Glutamatergic neuron (in vitro differentiated cells): ENCODE measurements at places on chromosomes 5 and 9. TPM values are rescaled to one million over a fixed set of nuclear protein-coding genes. Genes with fewer than 3 reads are reported as not detected.

LURAP1L gene
- 25.6 TPM for total RNA-seq

PHYHD1 gene
- total RNA-seq = 4.4 TPM

TMED7 gene
- total RNA-seq = 66.8 TPM

OR1J2 gene
- not detected for total RNA-seq

OR1J4 gene
- not detected for total RNA-seq

ANKRD34B gene
- total RNA-seq = not detected

DIMT1 gene
- total RNA-seq = 4.6 TPM

BTNL3 gene
- total RNA-seq = not detected

FLT4 gene
- 0.17 TPM for total RNA-seq

CMBL gene
- total RNA-seq = 2.2 TPM

PIP5KL1 gene
- 11.9 TPM for total RNA-seq

NME5 gene
- total RNA-seq = 0.71 TPM

ITK gene
- total RNA-seq = not detected
